ENCODE measurements at places on chromosomes 6 and 20. TPM values are rescaled to one million over a fixed set of nuclear protein-coding genes. Genes with fewer than 3 reads are reported as not detected.

DNA sequence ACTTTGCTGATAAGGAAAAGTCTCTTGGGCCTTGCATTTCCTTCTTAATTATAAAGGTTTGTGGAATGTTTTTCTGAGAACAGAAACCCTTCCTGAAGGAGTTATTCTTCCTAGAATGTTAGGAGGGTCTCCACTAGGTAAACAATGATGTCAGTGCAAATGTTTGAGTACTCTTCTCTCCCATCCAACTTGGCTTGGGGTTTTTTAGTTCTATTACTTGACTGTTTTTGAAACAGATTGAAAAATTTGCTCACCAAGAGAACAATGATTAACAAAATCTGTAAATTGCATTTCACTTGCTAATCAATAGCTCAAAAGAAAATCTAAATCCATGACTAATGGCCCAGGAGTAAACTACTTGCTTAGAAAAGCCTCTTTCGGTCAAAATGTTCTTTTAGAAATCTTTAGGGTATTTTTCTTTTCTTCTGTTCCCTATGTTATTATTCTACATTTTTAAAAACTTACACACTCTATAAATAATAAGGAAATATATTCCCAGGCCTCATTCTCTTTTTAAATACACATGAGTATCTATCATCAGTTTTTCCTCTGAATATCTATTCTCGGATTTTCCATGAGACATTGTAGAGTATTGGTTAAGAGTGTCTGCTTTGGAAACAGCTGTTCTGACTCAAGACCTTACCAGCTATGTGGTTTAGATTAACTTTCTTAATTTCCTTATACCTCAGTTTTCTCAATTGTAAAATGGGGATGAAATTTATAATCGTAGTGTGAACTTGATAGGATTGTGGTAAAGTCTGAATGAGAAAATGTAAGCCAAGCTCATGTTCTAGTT lies 234.2 kb upstream of the CITED2 start:
- peaks cover 7% of the 10 kb centered on the region for H3K4me1 ChIP-seq
- H3K36me3 ChIP-seq, result no peaks in the 10 kb centered on the region
- no peaks in the 10 kb centered on the region for H3K27me3 ChIP-seq
- no peak overlapping the region for H3K27ac ChIP-seq
- H3K4me3 ChIP-seq, result no peak overlapping the region

DNA sequence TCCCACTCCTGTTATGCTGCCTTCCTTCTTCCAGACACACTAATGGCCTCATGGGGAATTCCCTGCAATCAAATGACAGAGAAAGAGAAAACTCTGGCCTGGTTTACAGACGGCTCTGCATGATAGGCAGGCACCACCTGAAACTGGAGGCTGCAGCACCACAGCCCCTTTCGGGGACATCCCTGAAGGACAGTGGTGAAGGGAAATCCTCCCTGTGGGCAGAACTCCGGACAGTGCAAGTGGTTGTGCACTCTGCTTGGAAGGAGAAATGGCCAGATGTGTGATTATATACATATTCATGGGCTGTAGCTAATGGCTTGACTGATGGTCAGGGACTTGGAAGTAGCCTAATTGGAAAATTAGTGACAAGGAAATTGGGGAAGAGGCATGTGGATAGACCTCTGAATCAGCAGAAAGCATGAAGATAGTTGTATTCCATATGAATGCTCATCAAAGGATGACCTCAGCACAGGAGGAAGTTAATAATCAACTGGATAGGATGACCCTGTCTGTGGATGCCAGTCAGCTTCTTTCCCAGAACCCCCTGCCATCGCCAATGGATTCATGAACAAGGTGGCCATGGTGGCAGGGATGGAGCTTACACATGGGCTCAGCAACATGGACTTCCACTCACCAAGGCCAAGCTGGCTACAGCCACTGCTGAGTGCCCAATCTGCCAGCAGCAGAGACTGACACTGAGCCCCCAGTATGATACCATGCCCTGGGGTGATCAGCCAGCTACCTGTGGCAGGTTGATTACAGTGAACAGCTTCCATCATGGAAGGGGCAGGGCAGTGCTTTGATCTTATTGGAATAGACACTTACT lies 44.5 kb upstream of the VSX1 start:
- no peak overlapping the region for H3K4me3 ChIP-seq
- no peaks in the 10 kb centered on the region for H3K36me3 ChIP-seq
- no peak overlapping the region for H3K27ac ChIP-seq
- no peaks in the 10 kb centered on the region for H3K27me3 ChIP-seq

GRCh38 chr20:33826270-33826897 lies 15.2 kb downstream of the CHMP4B start:
- no peak overlapping the region for H3K4me3 ChIP-seq
- no peak for DNase-seq
- H3K36me3 ChIP-seq, result no peaks in the 10 kb centered on the region
- no peaks in the 10 kb centered on the region for H3K27me3 ChIP-seq

DNA sequence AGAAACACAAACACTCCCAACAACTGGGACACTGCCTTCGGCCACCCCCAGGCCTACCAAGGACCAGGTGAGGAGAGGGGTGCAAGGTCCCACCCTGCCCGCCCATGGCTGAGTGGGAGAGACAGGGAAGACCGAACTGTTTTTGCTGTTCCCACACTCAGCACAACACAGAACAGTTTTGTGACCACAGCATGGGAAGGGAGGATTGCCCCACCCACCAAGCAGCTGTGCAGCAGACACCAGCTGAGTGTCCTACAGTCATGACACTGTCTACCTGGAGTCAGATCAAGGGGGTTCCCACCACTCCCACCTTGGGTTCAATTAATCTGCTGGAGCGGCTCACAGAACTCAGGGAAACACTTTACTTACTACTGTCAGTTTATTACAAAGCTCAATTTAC lies 73.9 kb downstream of the SNX9 start:
- H3K4me1 ChIP-seq, result no peaks in the 10 kb centered on the region
- H3K27ac ChIP-seq, result no peak overlapping the region
- no peak for DNase-seq
- no peaks in the 10 kb centered on the region for H3K27me3 ChIP-seq
- H3K4me3 ChIP-seq, result no peak overlapping the region
- no peaks in the 10 kb centered on the region for H3K36me3 ChIP-seq

DNA sequence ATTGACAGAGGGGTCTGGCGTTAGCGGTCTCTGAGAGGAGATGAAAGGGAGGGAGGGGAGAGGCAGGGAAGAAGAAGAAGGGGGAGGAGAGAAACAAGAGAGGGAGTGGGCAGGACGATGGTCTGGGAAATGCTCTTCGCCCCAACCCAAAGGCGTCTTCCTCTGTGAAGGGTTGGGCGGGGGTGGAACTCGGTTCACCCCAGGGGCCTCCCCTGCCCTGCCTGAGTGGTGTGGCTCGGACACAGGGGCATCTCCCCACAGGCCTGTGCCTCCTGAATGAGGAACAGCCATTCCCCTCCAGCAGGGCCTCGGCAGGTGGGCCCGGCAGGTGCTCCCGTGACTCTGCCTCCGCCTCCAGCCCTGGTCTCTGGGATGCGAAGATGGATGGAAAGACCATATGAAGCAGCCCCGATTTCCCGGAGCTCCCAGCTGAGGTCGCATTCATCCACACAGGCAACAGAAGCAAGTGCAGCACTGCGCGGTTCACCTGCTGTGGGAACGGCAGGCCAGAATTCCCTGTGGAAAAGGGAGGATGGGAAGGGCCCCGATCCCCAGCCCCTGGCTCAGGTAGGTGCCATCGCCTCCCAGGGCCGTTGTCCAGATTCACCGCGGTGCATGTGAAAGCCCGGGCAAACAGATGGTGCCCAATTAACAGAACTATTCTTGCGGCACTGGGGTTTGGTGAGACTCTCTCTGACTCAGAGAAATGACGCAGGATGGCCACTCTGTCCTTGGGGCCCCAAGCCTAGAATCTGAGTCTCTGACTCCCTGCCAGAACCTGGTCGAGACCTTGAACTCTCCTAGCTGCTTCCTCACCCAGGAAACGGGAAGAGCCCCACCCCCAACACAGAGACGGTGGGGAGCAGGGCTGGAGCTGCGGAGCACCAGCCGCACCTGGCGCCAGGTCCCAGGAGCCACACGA lies 29.4 kb upstream of the RPS6KA2 start:
- no peak overlapping the region for H3K4me3 ChIP-seq
- no peaks in the 10 kb centered on the region for H3K36me3 ChIP-seq
- H3K4me1 ChIP-seq, result no peaks in the 10 kb centered on the region
- no peak overlapping the region for H3K27ac ChIP-seq

DNA sequence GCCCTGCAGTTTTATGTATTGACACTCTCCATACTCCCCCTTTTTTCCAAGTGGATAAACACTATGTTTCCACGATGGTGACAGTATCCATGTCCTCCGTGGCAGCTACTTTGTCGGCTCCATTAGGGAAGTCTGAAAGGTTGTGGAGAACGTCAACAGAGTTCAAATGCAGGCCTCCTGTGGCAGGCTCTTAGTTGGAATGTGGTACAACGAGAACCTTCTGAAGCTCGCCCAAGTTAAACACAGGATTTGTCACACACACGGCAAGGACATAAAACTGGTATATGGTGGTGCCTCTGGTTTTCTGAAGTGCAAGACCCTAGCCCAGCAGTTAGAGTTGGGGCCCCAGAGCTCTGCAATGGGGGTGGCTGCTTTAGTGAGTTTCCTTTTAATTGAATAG lies 187.0 kb upstream of the TAB2 start:
- no peak overlapping the region for H3K27ac ChIP-seq
- no peaks in the 10 kb centered on the region for H3K27me3 ChIP-seq
- no peak for DNase-seq
- H3K36me3 ChIP-seq, result no peaks in the 10 kb centered on the region
- no peak overlapping the region for H3K4me3 ChIP-seq

GRCh38 chr6:134199848-134200606 lies 117.9 kb downstream of the SGK1 start:
- H3K36me3 ChIP-seq, result no peaks in the 10 kb centered on the region
- H3K27me3 ChIP-seq, result no peaks in the 10 kb centered on the region
- H3K27ac ChIP-seq, result no peak overlapping the region
- DNase-seq, result no peak

The ENPP5 gene
- 3.7 TPM for total RNA-seq

The ZKSCAN3 gene
- total RNA-seq, result 8.6 TPM

The PTK6 gene
- 0.19 TPM for total RNA-seq

The RHAG gene
- not detected for total RNA-seq

The ANGPT4 gene
- total RNA-seq, result 0.19 TPM

The ADGRG6 gene
- total RNA-seq, result 15.7 TPM

The MCM8 gene
- 4.7 TPM for total RNA-seq
